ENCODE measurements at places on chromosomes 5 and 9.

DNA sequence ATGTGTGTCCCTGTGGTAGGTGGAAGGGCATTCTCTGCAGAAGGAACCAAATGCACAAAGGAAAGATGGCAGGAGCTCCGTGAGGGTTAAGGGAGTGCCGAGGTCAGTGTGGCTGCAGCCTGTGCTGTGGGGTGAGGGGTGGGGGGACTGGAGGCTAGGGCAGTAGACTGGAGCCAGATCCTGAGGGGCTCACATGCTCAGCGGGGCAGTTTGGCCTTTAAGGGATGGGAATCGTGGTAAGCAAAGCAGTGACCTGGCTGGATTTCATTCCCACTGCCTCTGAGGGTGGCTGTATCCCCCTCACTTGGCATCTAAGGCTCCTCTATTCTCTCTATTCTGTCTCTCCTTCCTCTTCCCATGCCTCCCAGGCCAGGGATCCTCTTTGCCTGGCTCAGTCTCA lies 15.6 kb downstream of the PITX1 start:
- DNase-seq, result no peak

GRCh38 chr5:112914584-112914983 lies 7.4 kb downstream of the REEP5 start:
- DNase-seq, result no peak

DNA sequence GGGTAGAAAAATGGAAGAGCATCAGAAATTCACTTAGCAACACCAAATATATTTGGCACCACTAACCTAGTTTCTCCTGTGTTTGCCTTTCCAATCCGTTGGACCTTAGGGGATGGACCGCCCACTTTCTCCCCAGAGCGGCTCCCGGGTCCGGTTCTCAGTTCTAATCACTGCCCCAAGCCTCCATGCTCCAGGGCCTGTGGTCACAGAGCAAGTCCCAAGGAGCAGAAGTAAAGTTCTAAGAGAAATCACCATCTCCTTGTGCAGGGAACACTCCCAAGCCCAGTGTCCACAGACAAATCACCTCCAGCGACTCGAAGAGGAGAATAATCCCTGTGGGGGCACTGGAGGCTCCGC lies 728 bp upstream of the SLC1A1 start:
- no peak for DNase-seq

- DNase-seq, result no peak
These were observed 110.9 kb upstream of the BASP1 start for GRCh38 chr5:17106521-17106920.

- DNase-seq, result no peak
These were observed 1034.6 kb upstream of the C9orf72 start for GRCh38 chr9:28607843-28608242.

DNA sequence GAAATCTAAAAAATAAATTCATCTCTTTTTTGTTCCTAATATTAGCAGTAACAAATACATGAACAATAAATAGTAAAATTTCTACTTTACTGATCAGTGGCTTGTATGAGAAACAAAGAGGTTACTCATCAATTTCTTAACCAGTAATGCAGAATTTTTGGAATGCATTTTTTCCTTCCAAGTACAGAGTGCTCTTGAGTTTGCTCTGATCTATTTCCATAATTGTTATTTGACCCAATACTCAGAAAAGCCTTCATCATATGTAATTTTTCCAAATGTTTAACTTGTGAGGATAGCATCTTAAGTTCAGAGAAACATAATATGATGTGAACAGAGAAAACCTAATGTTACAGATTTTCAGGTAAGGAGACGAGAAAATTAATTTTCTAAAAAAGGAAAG lies 47.3 kb downstream of the FBN2 start:
- no peak for DNase-seq

All from activated T-cell treated with anti-CD3 and anti-CD28 coated beads, Interleukin-2, amount 50 U/mL, for 72 hours (primary cell).